ENCODE measurements at places on chromosomes 12 and 14.

GRCh38 chr12:63989301-63989845 is 144.9 kb downstream of the SRGAP1 start:
- peak; percentile 67 for DNase-seq

- DNase-seq: no peak
These were observed 18.2 kb downstream of the CD9 start for GRCh38 chr12:6218347-6218925.

DNA sequence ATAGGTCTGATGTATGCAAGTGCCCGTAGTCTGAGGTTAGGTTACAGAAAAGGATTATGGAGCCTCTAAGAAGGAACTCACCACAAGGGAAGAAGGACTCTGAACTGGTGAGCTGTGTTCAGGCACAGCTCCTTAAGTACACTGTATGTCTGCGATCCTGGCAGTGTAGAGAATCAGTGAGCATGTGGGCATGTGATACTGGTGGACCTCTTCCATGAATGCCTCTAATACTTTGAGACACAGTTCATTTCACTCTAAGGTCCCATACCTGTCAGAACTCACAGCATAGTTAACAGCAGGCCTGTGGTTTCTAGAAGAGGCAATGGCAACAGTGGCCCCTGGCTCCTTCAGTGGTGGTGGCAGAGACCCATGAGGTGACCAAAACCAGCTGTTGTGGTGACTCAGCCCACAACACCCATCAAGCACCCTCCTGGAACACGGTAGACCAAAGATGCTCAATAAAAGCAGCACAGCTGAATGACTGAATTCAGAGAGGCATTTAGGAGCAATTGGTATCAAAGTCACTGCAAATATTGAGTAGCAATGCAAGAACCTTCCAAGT is 6.9 kb upstream of the OR6J1 start:
- no peak for DNase-seq

GRCh38 chr12:69569236-69569635 is 16.0 kb upstream of the CCT2 start:
- no peak for DNase-seq

- no peak for DNase-seq
These were observed 52.3 kb upstream of the KCNA5 start for GRCh38 chr12:4991373-4991772.

DNA sequence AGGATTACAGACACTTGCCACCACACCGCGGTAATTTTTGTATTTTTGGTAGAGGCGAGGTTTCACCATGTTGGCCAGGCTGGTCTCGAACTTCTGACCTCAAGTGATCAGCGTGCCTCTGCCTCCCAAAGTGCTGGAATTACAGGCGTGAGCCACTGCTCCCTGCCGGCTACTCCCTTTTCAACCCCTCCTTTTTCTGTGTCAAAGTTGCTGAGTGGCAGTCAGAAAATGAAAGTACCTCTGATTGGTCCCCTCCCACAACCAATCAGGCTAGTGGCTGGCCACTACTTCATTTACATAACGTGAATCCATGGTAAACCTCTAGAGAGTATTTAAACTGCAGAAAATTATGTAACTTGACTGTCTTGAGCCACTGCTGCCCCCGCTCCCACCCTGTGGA is 5.9 kb downstream of the RESF1 start:
- no peak for DNase-seq

DNA sequence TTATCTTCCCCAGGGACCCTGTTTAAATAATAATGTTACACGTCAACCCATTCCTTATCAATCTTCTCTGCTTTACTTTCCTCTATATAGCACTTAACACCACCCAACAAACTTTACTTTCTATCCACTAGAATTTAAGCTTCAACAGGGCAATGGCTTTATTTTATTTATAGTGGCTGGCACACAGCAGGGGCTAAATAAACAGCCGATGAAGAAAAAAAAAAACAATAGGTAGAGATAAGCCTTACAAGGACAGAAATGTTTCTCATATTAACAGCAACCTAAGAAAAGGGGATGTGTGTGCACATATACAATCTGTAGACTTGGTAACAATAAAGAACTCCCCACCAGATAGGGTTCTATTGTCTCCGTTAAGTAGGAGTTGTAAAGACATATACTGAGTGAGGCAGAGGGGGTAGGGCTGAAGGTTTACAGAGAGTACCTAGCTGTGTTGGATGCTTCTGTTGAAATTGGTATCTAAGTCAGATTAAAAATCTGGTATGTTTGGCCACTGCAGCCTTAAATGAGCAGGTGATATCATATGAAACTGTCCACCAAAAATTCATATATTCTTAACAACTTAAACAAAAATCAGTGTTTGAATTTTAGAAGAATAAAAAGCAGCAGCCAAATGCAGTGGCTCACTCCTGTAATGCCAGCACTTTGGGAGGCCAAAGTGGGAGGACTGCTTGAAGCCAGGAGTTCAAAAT is 24.7 kb upstream of the AP4S1 start:
- DNase-seq: no peak

GRCh38 chr14:95683793-95684192 is 2.4 kb upstream of the TCL1B start:
- no peak for DNase-seq
